ENCODE measurements at places on chromosomes 2 and 18.

DNA sequence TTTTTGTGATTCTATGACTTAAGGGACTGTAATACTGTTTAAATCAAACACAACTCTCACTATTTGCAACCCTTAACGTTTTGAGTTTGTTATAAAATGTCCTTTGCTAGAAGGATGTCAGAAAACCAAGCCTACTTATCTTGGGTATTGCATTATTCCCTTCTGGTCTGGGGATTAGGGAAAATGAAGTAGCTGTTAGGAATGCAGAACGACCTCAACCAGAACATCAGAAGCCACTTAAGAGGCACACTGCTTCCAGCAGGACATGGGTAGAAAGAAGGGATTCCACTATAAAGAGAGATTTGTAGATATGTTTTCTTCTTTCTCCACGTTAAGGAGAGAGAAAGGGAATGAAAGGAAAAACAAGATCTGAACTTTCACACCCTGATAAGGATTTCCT, 101.2 kb downstream of the SETBP1 start:
- no peak for DNase-seq

DNA sequence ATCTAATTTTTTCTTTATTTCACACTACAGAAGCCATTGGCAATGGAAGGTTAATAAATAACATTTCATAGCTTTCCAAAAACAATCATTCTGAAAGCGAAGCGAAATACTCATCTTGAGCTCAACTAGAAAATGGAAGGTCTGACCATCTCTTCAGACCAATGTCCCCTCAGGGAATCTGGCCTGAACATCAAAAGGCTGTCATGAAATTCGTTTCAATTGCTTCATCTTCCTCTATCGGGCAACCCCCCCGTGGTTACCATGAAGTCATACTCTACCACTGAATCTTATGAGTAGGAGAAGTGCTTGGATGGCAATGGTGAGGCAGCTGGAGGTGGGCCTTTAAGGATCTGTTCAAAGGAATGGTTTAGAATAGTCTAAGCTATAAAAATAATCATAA, 22.9 kb upstream of the CYTIP start:
- no peak for DNase-seq

DNA sequence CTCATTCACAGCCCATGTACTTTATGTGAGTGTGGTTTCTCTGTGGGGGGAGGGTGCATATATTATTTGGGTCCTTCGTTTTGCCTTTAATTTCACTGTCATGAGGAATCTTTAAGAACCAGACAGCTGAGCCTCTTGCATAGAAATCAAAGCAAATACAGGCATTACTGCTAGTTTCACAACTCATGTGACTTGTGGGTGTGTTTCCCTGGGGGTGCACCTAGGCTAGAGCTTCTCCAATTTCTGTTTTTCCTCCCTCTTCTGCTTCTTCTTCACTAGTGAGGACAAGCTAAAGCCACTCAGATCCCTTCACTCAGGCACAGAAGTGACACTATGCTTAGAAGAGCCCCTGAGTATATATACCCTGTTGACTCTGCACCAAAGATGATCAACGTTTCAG, 131.4 kb downstream of the ACOXL start:
- DNase-seq, result no peak

- peak; percentile 22 for DNase-seq
Measured at GRCh38 chr2:43220760-43221123, 5.7 kb downstream of the ZFP36L2 start.

- no peak for DNase-seq
Measured at GRCh38 chr2:119402645-119403560, 28.8 kb upstream of the TMEM37 start.

GRCh38 chr2:238597638-238598528, 171.2 kb downstream of the ASB1 start:
- DNase-seq, result no peak

DNA sequence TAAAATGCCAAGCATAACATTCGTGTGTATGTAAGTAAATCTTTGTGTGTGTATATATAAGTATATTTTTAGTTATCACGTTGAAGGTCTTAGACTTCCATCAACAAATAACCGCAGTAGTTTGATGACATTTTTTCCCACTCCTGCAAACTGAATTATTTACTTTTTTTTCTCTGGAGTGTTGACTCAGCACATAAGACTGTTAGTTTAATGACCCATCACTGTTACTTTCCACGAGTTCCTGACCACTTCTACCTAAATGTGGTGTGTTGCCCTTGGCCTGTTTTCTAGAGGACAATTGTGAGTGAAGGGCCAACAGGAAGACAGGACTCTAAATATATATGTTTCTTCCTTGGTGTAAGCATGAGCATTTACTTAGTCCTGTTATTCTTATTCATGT, 71.3 kb upstream of the TXNDC2 start:
- no peak for DNase-seq

DNA sequence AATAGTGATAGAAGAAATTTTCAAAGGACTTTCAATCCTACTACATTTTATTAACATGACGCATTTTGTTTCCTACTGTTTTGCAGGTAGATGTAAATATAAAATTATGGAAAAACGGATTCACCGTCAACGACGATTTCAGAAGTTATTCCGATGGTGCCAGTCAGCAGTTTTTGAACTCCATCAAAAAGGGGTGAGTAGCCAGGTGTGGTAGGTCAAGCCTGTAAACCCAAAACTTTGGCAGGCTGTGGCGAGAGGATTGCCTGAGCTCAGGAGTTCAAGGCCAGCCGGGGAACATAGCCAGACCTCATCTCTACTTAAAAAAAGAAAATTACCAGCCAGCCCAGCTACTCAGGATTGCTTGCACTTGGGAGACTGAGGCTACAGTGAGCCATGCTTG, 33.0 kb upstream of the MFSD2B start:
- no peak for DNase-seq

DNA sequence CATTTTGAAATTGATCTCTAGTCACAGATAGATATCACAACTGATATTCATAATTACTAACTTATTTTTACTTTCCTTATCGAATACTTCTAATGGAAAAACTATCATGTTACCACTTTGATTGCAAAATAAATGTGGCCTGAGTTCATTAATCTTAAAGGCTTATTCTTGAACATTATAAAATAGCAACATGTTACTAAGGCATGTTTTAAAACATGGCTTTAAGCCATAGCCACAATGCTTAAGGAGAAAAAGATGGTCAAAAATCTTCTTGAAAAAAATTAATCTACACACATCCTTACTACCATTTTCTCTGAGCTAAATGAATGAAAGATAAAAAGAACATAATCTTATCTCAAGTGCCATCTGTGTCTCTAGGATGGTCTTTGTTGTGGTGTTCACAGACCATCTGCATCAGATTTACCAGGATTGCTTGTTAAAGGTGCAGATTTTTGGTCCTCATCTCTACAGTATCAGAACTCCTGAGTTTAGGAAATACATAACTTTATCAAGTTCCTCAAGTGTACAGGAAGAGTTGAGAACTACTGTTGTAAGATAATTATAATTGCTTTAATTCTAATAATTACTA, 15.3 kb downstream of the MTX2 start:
- no peak for DNase-seq

- DNase-seq, result no peak
Measured at GRCh38 chr2:118807668-118808428, 39.6 kb downstream of the EN1 start.

GRCh38 chr2:157052685-157053224, 204.8 kb upstream of the GALNT5 start:
- DNase-seq, result no peak

DNA sequence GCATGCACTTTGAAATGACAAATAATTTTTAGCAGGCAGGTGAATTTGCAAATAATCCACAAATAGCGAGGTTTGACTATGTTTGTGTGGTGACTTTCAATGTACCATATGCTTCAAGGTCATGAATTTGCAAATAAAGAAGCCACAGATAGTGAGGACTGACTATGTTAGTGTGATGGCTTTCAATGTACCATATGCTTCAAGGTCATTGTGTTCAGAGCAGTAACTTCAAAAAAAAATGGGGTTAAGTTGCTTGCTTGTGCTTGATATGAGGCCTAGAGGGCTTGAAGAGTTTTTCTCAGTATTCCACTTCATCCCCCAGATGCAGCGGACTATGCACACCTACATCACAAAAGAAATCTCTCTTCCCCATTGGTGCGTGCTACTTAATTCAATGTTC, 602.9 kb upstream of the LRRTM4 start:
- DNase-seq, result no peak

- no peak for DNase-seq
Measured at GRCh38 chr2:239028253-239028619, 180.4 kb downstream of the TWIST2 start.

DNA sequence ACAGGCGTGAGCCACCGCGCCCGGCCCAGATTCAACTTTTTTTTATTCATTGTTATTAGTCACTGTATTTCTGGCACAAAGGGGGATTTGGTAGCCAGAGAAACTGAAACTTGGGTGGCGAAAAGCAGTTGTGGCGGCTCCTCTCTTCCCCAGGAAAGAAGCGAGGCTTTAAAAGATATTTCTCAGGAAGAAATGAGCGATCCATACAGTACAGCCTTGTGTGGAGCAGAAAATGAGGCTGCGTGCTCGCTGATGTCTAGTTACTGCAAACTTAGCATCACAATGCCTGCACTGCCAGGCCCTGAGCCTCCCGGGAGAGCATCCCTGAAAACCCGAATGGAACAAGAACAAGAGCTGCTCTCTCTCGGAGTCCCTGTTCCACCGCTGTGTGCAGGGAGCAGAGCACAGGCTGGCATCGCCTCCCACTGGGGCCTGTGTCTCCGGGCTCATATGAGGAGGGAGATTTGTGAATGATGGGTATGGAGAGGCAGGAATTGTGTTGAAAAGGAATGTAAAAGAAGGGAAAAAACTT, 234.0 kb downstream of the ZNF516 start:
- no peak for DNase-seq

- DNase-seq, result no peak
Measured at GRCh38 chr2:207901401-207901800, 123.9 kb downstream of the PLEKHM3 start.

GRCh38 chr2:60529785-60530627, 23.4 kb downstream of the BCL11A start:
- DNase-seq, result no peak

GRCh38 chr2:155424518-155424917, 726.0 kb downstream of the KCNJ3 start:
- no peak for DNase-seq

GRCh38 chr2:120983344-120983743, 247.7 kb downstream of the GLI2 start:
- DNase-seq, result no peak

- no peak for DNase-seq
Measured at GRCh38 chr2:11701751-11702301, 31.8 kb upstream of the NTSR2 start.

DNA sequence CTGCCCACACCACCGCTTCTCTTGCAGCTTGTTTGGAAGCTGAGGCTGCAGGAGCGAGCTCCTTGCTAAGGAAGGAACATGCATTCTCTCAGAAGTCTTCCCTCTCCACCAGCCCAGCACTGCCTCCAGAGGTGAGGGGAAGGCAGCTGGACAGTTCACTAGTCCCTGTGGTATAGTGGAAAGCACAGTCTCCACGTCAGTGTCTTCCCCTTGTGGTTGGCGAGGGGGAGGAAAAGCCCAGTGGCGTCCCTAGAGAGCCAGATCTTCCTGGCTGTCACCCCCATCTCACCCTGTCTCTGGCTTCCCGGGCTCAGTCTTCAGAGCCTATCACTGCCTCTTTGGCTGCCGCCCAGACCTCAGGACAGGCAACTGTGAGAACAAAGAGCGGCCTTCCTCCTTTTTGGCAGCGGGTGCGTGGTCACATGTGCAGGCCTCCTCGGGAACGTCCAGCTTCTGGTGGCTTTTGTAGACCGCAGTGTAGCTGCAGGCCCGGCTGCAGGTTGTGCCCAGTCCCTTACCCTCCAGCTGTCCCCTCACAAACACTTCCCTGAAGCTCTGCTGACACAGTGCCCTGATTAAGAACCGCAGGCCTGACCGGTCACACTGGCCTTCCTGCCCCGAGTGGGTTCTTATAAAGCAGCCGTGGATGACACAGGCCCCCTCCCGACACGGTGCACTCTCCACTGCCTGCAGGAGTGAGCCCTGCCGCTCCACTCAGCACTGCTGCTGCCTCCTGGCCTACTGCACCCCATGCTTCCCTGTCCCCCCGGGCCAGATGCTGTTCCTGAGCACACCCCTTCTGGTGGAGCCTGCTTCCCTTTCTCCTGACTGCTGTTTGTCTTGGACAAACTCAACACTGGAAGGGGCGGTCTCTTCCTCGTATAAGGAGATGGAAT, 90.9 kb downstream of the RNF144A start:
- no peak for DNase-seq

GRCh38 chr18:41714872-41715271, 240.2 kb upstream of the PIK3C3 start:
- DNase-seq, result no peak
